Placental epithelial cell (primary cell): ENCODE measurements at places on chromosomes 6 and 20. TPM values are rescaled to one million over a fixed set of nuclear protein-coding genes. Genes with fewer than 3 reads are reported as not detected.

Gene MLIP
- not detected in 2 replicates for total RNA-seq

Gene CCN6
- total RNA-seq, result not detected in 2 replicates

Gene MAPK14
- total RNA-seq, result 56.9 and 78.0 TPM in 2 replicates

Gene TRIM40
- not detected in 2 replicates for total RNA-seq

Gene GJA1
- 130 and 195 TPM in 2 replicates for total RNA-seq

Gene C6orf132
- total RNA-seq, result 9.8 and 19.8 TPM in 2 replicates

Gene FABP7
- not detected in 2 replicates for total RNA-seq

Gene TPBG
- 34.2 and 55.4 TPM in 2 replicates for total RNA-seq

Gene ACTL10
- total RNA-seq, result 6.0 and 7.1 TPM in 2 replicates

Gene NKAPL
- total RNA-seq, result 2.7 and 3.5 TPM in 2 replicates

Gene PRND
- not detected in 2 replicates for total RNA-seq

Gene ARMH2
- total RNA-seq, result not detected in 2 replicates

Gene GSTA2
- total RNA-seq, result not detected in 2 replicates

Gene TMEM170B
- total RNA-seq, result under 0.01 and 0.22 TPM in 2 replicates
